T1000 (cell line): ENCODE measurements at places on chromosomes 16 and 17.

- no peak for DNase-seq
Measured at GRCh38 chr17:16171613-16172012, 43.7 kb downstream of the NCOR1 start.

DNA sequence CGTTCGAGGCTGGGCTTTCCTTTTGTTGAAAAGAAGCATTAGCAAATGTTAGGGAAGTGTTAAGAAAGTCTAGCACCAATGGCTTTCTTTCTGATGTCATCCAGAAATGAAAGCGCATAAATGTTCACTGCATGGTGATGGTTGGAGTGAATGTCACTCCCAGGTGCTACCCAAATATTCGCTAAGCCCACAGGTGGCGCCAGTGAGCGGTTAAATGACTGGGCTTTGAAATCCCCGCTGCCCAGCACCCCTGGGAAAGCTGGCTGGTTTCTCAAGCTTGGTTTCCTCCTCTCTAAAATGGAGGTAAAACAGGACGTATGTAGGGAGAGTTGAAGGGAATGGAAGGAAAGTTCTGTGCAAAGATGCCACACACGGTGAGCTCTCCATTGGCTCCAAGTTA lies 104.4 kb downstream of the IRX5 start:
- DNase-seq: no peak

- no peak for DNase-seq
Measured at GRCh38 chr17:19018600-19018950, 14.0 kb upstream of the FAM83G start.

GRCh38 chr17:73749337-73749823 lies 105.1 kb upstream of the SDK2 start:
- no peak for DNase-seq

GRCh38 chr17:68800751-68801150 lies 154.4 kb downstream of the ABCA8 start:
- no peak for DNase-seq

DNA sequence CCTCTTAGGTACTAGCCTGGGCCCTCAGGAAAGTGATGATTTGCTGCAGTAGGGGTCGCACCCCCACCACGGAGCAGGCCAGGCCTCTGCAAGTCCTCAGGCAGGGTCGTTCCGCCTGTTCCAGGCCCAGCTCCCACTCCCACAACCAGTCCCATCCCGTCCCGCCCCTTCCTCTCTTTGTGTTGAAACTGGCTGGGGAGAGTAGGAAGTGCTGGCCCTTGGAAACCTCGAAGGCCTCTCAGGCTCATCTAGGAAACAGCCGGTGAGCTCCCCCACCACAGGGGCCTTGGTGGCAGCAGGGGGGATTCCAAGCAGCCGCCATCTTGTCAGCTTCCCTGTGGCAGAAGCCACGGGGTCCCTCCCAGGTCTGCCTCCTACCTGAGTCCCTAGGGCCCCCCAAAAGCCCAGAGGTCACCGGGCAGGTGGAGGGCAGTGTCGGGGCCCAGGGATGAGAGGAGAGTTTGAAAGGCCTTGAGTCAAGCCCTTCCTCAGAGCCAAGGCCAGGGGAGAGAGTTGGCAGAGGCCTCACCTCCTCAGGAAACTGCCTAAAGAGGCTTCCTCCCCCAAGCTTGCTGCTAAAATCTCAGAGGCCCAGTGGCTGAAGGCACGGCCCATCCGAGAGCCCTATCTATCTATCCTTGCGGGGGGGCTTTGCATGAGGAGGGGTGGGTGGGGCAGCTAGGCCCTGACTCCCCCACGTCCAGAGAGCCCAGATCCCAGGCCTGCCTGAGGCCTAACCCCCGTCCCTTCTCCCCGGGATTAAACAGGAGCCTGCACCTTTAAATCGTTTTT lies 22.2 kb downstream of the MMP15 start:
- no peak for DNase-seq

GRCh38 chr17:77892031-77892430 lies 66.5 kb upstream of the TNRC6C start:
- DNase-seq: no peak

DNA sequence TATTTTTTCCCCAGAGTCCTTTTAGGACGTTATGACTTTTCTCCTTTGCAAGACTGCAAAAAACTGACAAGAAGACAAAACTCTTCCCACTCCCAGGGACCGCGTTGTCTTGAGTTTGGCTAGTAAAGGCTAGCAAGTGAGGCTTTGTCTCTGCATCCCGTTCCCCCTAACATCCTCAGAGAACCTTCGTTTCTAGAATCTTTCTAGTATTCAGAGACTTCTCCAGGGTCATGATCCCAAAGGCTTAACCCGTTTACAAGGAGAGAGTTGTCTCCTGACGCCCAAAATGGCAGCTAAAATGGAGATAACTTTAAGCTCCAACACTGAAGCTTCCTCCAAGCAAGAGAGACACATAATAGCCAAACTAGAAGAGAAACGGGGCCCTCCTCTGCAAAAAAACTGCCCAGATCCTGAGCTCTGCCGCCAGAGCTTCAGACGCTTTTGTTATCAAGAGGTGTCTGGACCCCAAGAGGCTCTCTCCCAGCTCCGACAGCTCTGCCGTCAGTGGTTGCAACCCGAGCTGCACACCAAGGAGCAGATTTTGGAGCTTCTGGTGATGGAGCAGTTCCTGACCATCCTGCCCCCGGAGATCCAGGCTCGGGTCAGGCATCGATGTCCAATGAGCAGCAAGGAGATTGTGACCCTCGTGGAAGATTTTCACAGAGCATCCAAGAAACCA lies 843 bp downstream of the ZNF174 start:
- DNase-seq: no peak

DNA sequence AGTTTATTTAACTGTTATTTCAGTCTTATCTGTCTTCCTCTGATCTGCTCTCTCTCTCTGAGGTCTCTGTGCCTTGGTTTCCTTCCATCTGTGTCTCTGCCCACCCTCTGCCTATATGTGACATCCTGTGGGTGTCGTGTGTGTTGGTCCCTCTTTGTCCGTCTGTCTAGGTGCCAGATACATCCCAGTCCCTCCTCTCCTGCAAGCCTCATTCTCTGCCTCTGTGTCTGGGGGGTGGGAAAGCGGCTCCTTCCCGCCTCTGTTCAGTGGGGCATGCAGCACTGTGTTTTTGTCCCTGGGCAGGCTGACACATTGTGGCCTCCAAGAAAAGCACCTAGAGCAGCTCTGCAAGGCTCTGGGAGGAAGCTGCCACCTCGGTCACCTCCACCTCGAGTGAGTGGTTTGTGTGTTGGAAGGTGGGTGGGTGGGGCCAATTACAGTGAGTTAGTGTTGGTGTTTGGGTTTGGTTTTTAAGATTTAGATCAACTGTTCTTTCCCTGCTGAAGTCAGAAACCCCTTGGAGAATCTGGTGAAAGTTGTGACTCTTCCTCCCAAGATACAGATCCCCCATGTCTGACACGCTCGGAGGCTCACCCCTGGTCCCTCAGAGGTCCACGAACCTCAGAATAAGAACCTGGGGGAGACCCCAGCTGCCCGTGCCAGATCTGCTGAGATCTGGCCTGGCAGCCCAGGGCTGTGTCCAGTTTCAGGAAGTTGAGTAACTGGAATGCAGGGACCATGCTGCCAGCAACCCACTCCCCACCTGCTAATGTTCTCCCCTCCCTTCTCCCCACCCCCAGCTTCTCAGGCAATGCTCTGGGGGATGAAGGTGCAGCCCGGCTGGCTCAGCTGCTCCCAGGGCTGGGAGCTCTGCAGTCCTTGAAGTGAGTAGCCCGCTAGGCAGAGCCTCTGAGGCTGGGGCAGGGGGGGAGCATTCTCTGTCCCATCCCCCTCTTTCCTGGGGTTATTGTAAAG lies 50.9 kb upstream of the CPNE2 start:
- DNase-seq: no peak

GRCh38 chr17:61556224-61557188 lies 34.5 kb downstream of the NACA2 start:
- no peak for DNase-seq

DNA sequence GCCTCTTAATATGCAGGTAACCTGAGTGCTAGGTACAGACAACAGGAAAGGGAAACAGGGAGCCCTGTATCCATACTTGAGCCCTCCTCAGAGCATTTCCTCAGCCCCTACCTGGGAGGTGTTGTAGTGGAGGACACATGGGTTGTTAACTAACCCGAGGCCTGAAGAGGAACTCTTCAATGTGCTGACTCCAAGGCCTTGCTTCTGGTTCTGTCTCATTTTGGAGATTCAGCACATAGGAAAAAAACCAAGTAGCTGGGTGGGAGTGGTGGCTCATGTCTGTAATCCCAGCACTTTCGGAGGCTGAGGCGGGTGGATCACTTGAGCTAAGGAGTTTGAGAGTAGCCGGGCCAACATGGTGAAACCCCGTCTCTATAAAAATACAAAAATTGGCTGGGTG lies 24.8 kb downstream of the SNX11 start:
- no peak for DNase-seq

DNA sequence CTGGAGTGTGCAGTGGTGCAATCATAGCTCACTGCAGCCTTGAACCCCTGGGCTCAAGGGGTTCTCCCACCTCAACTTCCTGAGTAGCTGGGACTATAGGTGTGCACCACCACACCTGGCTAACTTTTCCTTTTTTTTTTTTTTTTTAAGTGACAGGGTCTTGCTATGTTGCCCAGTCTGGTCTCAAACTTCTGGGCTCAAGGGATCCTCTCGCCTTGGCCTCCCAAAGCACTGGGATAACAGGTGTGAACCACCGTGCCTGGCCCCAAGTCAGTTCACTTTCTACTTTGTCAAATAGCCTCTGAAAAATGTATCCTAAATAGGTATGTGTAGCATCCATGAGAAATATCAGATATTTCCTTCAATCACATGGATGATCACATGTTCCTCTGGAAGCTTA lies 9.9 kb upstream of the NFAT5 start:
- DNase-seq: no peak

- no peak for DNase-seq
Measured at GRCh38 chr17:28944862-28945741, 6.2 kb downstream of the PHF12 start.

DNA sequence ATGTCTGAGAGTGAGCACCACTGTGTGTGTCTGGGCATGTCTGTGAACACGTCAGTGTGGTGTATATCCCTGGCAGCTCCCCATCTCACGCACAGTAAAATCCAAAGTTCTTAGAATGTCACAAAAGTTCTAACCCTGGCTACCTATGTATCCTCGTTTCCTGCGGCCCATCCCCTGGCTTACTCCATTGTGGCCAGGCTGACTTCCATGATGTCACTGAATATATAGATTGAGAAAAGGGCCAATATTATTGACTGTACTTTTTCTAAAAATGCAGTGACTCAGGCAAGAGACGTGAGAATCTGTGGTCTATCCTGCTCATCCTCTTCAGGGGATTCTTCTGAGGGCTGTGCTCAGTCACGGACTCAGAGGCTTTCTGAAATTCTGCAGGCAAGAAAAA lies 963 bp upstream of the METTL22 start:
- DNase-seq: no peak

DNA sequence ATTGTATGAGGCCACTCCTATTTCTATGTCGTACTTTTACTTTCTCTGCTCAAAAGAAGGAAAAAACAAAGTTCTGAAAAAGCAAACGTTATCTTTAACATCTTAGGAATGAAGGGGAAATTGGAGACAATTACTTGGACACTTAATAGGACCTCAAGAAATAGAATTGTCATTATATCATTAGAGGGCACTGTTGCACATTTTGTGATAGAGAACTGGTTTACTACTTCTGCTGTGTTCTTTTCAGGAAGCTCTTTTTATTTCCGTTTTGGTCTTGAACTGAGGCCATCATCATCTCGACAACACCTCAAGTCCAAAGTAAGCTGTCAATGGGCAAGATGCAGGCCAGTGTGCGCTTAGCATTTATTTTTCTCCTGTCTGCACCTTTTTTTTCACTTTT lies 14.6 kb downstream of the COG4 start:
- DNase-seq: no peak

DNA sequence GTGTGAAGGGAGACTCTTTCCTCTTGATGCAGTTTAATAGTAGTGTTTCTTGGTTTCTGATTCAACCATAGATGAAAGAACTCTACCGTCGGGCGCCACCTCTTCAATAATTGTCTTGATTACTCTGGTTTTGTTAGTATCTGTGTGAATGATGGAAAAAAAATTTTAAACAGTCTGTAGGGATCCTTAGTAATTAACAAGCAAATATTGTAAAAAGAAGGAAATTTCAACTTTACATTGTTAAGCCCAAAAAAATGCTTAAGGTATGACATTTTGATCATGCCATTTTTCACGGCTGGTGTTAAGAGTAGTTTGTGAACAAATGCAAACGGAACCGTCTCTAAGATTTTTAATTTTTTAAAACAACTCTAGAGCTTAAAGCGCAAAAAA lies 4.1 kb downstream of the KRT10 start:
- DNase-seq: no peak

DNA sequence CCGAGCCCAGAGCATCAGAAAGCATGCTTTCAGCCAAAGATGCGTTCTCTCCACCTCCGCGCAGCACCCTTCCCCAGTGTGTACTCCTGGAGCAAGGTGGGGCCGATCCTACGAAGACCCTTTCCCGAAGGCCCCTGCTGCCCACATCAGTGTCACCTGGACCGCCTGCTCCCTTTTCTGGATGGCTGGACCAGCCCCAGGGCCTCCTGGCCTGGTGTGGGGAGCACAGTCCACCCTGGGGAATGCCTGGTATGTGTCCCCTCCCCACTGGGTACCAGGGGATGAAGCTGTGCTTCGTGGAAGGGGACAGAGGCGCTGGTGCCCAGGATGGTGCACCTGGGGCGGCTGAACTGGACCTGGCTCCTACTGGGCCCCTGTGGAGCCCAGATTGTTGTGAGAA lies 173.8 kb downstream of the SEC14L1 start:
- DNase-seq: no peak

DNA sequence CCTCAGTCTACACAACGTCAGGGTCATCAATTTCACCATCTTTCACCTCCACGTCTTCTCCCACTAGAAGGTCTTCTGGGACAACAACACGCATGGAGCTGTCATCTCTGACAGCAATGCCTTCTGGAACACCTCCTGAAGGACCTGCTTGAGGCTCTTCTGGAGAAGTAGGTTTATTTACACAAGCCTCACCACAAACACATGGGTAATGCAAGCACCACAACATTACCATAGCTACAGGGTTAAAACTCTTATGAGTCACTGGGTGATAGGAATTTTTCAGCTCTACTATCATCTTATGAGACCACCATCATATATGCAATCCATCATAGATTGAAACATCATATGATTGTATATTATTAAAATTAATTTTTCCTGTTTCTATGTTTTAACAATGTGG lies 215.4 kb downstream of the CHD9NB start:
- DNase-seq: peak; percentile 33

DNA sequence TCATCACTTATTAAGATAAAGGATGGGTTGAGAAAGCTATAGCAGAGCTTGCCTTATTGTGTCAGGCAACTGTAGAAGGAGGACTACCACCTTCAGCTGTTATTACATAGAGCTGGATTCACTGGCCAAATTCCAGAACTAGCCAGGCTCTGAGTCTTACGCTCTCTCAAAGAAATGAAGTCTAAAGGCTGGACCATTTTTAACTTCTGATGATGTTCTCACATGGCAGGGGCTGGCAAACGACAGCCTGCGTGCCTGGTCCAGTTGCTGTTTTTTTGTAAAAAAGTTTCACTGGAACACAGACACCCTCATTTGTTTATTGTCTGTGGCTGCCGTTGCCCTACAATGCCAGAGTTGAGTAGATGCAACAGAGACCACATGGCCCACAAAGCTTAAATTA lies 21.2 kb downstream of the TRAF4 start:
- DNase-seq: no peak
